ENCODE measurements at places on chromosomes 5 and 9.

- no peak for DNase-seq
Measured at GRCh38 chr5:110262749-110263148, 463.7 kb downstream of the TMEM232 start.

DNA sequence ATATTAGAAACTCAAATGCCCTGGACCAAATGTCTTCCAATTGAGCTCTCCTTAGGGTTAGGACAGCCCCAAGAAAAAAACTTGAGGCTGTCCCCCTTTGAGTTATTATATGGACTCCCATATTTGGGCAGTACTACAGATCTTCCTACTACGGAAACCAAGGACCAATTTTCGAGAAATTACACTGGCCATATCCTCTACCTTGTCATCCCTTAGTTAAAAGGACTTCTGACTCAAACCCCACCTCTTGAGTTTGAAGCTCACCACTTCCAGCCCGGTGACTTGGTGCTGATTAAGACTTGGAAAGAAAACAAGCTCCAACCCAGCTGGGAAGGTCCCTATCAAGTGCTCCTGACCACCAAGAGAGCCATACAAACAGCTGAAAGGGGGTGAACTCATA, 497.0 kb upstream of the GRAMD2B start:
- DNase-seq, result no peak

DNA sequence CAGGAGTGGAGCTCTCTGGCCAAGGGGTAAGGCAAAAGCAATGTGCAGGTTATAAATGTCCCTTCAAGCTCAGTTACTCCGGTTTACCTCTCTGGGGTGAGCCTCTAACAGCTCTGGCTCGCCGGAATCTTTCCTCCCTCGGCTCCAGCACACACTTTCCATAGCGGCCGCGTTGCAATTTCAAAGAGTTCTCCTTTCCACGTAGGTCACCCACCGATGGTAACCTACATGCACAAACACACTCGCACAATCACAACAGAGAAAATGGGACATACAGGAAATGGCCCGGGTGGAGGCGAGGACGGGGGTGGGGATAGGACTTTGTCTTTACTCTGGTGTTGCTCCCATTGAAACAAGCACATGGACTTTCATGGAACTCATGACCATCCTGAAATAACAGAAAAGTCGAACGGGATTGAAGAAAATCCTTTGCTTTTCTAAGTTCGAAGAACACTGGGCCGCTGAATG, 1.2 kb downstream of the LHFPL2 start:
- DNase-seq, result peak; percentile 5

DNA sequence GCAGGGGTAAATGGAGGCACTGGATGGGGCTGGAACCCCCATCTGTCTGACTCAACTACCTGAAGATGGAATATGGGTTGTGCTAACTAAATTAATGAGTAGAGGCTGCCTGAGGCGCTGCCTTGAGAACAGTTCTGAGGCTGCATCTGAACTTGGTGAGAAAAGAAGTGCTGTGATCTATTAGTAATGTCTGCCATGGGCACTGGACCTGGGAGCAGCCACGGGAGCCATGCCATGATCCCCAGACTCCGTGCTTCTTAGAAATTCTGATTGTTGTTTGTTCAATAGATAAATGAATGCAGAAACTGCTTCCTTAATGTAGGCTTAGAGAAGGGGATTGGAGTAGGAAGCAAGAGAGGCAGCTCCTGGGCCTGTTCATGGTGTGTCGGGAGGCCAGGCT, 80.2 kb downstream of the KCNIP1 start:
- no peak for DNase-seq
